ENCODE measurements at places on chromosomes 1 and 21. TPM values are rescaled to one million over a fixed set of nuclear protein-coding genes. Genes with fewer than 3 reads are reported as not detected.

GRCh38 chr1:70434253-70434859, 23.3 kb downstream of the CTH start:
- no peak for DNase-seq

DNA sequence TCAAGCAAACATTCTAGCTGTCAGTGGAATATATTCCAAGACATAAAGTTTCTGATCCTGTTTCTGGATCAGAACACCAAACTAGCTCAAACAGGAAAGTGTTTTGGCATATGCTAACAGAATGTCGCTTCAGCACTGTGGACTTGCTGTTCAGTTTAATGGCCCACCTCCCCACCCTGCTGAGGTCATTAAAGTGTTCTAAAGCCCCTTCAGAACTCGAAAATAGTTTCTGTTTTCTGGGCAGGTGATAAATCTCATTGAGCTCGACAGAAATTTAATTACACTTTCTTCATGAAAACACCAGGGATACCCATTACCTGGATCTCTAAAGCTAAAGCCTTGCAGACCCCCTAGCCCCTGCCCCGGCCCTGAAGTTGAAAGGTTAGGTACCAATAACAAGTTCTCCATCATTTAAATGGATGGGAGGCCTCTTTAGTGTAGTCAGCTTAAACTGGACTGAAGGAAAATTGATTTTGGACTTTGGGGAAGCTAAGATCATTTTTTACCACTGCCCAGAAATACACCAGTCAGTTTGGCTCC, 3.9 kb upstream of the C1orf105 start:
- DNase-seq = no peak

- DNase-seq = peak; percentile 98
Measured at GRCh38 chr1:51569284-51570062, 47.4 kb upstream of the OSBPL9 start.

DNA sequence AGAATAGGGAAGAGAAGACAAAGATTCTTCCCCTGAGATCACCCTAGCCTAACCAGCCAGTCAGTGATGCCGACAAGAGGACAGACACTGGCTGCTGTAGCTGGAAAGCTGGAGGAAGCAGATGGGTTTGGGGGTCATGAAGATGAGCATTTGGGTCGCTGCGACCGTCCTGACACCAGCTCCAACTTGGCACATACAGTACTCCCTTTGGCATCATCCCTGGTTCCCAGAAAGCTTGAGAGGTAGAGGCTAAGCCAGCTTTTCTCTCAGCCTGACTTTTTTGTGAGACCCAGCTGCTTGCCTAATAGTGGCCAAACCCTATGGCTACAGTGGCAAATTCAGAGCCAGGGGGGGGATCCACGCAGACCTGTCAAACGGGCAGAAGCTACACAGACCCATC, 43.0 kb upstream of the IKBKE start:
- DNase-seq = no peak

DNA sequence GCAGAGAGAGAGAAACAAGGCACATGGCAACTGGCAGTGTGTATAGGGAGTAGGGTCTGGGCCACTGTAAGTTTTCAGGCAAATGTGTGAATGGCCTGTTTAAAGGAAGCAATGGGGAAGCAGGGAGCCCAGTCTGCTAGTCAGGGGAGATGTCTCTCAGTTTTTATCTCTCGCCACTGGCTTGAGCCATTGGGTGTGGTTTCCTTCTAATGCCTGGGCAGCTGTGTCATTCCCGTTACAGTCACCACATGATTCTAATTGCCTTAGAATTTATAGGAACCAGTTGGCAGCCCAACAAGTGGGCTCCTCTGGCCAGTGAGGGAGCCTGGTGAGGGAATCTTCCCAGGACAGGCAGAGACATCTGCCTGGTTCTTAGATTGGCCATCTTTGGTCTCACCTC, 182.4 kb downstream of the DISC1 start:
- peak; percentile 95 for DNase-seq

The MEGF6 gene
- total RNA-seq = 32.5 TPM

DNA sequence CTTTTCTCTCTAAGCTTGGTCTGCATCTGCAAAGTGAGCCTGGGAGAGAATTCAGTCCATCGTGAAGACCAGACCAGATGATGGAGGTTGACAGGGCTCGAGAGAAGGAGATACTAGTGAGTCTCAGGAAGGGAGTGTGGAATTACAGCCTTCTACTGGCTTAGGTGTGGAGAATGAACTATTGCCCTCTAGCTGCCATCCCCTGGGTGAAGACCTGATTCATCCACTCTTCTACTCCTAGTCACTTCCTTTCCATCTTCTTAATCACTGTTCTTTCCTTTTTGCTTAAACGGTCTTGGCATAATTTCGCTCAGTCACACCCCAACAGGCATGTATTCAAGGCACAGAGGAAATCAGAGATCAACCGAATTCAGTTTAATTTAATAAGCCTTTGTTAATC, 34.0 kb upstream of the HSD17B7 start:
- peak; percentile 65 for DNase-seq

The SPRR2E gene
- total RNA-seq = not detected

GRCh38 chr1:1422465-1423244, 1.6 kb upstream of the ANKRD65 start:
- DNase-seq = peak; percentile 77

DNA sequence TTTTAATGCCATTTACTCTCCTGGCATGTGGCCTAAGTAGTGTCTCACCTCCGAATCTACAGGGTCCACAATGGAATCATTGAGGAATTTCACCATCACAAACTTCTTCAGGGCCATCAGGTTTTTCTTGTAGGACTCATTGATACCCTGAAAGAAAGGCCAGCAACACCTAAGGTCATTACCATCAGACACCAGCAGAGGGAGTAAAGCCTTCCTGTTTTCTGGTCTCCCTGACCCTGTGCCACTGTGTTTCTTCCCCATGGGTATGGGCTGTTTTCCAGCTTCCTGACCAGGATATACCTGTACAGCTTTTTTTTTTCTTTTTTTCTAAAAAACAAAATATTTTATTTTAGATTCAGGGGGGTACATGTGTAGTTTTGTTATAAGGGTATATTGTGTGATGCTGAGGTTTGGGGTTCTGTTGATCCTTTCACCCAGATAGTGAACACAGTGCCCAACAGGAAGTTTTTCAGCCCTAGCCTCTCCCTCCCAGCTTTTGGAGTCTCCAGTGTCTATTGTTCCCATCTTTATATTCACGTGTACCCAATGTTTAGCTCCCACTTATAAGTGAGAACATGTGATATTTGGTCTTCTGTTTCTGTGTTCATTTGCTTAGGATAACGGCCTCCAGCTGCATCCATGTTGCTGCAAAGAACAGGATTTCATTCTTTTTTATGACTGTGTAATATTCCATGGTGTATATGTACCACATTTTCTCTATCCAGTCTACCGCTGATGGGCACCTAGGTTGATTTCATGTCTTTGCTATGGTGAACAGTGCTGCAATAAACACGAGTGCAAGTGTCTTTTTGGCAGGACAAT, 18.3 kb downstream of the PPT1 start:
- DNase-seq = peak; percentile 86

- peak; percentile 12 for DNase-seq
Measured at GRCh38 chr1:15106608-15107007, 46.9 kb upstream of the TMEM51 start.

The IFI6 gene
- 16.5 TPM for total RNA-seq

The TMEM39B gene
- 7.7 TPM for total RNA-seq

The ORC1 gene
- 28.9 TPM for total RNA-seq

The SLC9C2 gene
- total RNA-seq = not detected

DNA sequence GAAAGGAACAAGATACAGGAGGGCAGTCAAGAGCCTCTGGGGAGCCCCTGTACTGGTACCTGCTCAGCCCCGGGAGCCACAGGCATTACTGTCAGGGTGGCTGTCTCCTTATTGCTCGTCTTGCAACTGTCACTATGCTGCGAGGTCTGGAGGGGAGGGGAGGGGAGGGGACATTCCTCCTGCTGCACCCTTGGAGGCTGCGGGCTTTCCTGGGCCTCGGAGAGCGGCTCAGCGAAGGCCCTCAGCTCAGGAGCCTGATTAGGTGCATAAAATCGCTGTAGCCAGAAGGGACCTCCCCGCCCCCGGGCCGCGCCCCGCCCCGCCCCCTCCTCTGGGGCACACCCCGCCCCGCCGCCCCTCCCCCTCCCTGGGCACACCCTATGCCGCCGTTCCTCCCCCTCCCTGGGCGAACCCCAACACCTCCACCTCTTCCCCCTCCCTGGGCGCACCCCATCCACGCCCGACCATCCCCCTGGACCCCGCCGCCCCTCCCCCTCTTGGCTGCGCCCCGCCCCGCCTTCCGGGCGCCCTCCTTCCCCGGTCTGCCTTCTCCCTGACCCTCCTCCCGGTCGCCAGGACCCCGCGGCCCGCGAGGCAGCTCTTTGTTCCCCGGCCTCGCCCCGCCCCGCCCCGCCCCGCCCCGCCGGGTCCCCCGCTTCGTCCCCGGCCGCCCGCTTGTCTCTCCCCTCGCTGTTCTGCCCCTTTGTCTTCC, 35.5 kb downstream of the CACHD1 start:
- DNase-seq = no peak

GRCh38 chr1:119336848-119337247, 31.7 kb upstream of the HAO2 start:
- DNase-seq = no peak

- no peak for DNase-seq
Measured at GRCh38 chr1:17319561-17320350, 11.8 kb downstream of the PADI4 start.

- DNase-seq = no peak
Measured at GRCh38 chr1:9169601-9170137, 40.8 kb upstream of the GPR157 start.

DNA sequence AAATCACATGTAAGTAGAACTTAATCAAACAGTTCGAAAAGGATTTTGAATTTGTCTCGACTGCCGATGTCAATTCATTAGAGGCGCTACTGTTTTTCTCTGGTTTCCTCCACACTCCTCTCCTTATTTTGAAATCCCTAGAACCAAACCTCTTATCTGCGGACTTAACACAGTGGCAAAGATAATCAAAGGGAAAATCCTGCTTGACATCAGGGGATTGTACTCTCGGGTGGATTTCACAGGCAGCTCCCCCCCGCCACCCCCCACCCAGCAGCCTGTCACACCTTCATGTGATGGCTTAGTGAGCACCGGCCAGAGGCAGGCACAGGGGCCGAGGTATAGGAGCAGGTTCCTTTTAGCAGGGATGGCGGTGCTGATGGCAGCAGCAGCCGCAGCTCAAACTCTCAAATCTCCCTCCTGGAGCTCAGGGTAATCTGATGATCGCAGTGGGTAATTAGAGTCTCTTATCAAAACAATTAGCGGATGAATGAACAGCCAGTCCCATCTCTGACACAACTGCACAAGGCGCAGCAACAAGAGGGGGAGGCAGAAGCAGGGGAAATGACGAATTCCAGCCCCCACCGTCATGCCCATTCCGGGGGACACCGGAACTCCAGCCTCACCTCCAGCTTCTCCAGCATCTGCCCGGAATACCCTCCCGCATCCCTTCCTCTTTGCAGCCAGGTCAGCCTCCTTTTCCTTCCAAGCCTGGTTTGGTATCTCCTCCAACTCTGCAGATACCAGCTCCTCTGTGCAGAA, 80.3 kb downstream of the SSBP3 start:
- DNase-seq = no peak

The DCST2 gene
- total RNA-seq = 0.18 TPM

The CYP4A11 gene
- total RNA-seq = not detected

The ROR1 gene
- total RNA-seq = 22.6 TPM

The KLF17 gene
- 0.58 TPM for total RNA-seq

The CRYAA gene
- total RNA-seq = not detected

The VSIG8 gene
- 0.47 TPM for total RNA-seq

The PITHD1 gene
- total RNA-seq = 107 TPM

The ZBTB7B gene
- total RNA-seq = 39.7 TPM

GRCh38 chr1:161161652-161162051, 2.4 kb downstream of the USP21 start:
- DNase-seq = no peak

GRCh38 chr1:83704350-83704749, 294.6 kb downstream of the TTLL7 start:
- peak; percentile 4 for DNase-seq

DNA sequence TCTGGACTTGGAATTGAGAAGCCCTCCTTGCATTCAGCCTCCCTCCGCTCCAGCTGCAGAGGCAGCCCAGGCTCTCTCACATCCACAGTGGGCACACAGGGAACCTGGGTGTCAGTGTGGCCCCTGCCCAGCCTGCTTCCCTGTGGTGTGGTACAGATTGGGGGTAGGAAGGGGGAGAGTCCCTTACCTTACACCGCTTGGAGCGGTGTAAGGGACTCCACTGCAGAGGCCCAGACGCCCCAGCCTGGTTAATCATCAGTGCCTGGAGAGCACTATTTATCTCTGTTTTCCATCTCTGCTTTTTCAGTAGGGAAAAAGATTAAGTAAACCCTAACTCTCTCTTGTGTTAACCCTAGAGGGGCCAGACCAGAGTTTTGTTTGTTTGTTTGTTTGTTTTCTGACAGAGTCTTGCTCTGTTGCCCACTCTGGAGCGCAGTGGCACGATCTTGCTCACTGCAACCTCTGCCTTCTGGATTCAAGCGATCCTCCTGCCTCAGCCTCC, 803 bp upstream of the RHBG start:
- no peak for DNase-seq

The C1orf167 gene
- total RNA-seq = not detected

- no peak for DNase-seq
Measured at GRCh38 chr1:170732252-170732588, 68.3 kb downstream of the PRRX1 start.

The SASS6 gene
- 9.0 TPM for total RNA-seq

GRCh38 chr1:205376739-205377138, 20.0 kb upstream of the KLHDC8A start:
- peak; percentile 93 for DNase-seq

The PLPPR4 gene
- total RNA-seq = 0.17 TPM

- no peak for DNase-seq
Measured at GRCh38 chr1:91774520-91775203, 111.3 kb downstream of the TGFBR3 start.

GRCh38 chr1:94611681-94612475, 70.3 kb upstream of the F3 start:
- DNase-seq = peak; percentile 69

DNA sequence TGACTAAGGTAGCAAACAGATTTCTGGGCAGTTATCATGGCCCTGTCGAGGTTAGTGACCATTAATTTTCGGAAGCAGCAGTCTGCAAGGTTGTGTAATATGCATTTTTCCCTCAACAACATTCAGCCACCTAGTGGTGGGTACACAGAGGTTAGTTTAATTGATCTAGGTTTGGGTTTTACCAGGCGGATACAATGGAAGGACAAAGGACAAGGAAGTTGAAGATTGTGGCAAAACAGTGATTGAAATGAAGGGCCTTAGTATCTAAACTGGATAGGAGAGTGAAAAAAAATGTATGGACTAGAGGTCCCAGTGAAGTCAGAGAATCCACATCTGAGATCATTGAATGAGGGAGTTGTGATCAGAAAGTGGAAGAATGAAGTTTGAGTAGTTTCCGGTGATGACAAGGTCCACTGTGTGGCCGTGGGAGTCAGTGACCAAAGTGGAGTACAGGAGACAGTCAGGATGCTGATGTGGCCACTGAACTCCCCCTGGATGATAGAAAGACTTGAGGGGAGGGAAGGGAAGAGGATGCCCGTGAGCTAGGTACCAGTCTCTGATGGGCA, 2.8 kb downstream of the ARMH1 start:
- peak; percentile 67 for DNase-seq
